Activated CD4-positive, alpha-beta memory T cell treated with anti-CD3 and anti-CD28 coated beads, Interleukin-2, amount 10 ng/mL, durations not matched to agents 7 days and 5 days (primary cell): ENCODE measurements at places on chromosomes 3 and 15. TPM values are rescaled to one million over a fixed set of nuclear protein-coding genes. Genes with fewer than 3 reads are reported as not detected.
A peak's percentile ranks its signal among the peaks of the same experiment; 100 is the strongest.

The MUC13 gene
- not detected for total RNA-seq

The MESP2 gene
- not detected for total RNA-seq

The CACNA2D2 gene
- 0.55 TPM for total RNA-seq

The ACKR2 gene
- 2.0 TPM for total RNA-seq

The EFHB gene
- total RNA-seq, result not detected

The SERINC4 gene
- total RNA-seq, result 0.15 TPM

The NMNAT3 gene
- 0.15 TPM for total RNA-seq

The PTH1R gene
- not detected for total RNA-seq

The CELF6 gene
- total RNA-seq, result 0.18 TPM

The GOLGA8S gene
- total RNA-seq, result 0.38 TPM

The PLCH1 gene
- 0.20 TPM for total RNA-seq

The KLHL18 gene
- total RNA-seq, result 21.2 TPM

The GP9 gene
- total RNA-seq, result not detected

DNA sequence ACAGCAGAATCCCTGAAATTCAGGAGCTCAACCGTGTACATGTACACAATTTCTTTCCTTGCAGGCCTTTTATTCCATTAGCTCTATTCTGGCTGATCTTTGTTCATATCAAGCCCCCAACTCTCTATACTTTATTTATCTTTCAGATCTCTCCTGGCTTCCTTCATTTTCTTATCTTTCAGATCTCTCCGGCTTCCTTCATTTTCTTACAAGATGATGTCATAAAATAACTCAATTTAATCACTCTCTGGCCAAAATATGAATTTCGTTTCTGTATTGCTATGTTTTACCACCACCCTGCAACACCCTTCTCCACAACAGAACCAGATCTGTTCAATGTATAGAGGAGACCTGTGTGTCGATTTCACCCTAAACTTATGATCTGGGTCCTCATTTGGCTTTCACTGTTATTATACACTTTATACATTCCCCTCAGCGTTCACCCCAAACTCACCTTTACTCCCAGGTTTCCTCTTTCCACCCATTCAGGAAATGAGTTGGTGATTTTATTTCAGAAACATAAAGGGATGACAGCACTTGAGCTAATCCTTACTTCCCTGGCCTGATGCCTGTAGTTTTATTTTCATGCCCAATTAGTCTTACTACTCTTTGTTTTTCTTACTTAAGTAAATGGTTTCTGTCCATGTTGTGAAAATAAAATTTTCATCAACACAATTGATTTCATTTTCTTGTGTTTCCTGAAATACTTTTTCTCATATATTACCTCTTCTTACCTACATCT lies 195.5 kb downstream of the BCHE start:
- DNase-seq, result no peak

DNA sequence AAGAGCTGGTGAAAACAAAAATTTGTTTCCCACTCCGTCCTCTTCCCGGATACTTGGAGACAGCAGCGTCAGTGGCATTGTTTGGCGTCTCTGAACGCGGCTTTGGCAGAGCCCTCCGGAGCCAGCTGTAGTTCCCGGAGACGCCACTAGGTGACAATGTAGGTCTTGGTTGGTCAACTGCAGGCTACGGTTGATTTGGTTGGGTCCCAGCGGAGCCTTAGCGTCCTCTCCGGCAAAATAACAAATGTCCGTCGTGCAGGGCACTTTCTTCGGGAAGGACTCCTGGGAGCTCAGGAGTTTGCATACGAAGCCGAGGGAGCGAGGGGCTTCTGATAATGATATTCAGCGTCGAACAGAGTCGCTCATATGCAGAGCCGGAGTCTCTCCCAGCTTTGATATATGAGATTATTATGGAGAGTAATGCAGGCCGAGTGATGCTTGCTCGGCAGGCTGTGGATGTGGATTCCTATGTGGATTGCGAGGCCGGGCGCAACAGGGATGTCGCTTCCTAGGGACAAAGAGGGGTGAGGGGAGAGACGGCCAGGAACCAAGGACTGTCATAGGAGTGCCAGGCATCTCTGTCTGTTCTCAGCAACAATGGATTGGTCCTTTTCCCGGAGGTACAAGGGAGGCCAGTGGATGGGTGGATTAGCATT lies 74.8 kb downstream of the IL20RB start:
- peak; percentile 76 for DNase-seq

DNA sequence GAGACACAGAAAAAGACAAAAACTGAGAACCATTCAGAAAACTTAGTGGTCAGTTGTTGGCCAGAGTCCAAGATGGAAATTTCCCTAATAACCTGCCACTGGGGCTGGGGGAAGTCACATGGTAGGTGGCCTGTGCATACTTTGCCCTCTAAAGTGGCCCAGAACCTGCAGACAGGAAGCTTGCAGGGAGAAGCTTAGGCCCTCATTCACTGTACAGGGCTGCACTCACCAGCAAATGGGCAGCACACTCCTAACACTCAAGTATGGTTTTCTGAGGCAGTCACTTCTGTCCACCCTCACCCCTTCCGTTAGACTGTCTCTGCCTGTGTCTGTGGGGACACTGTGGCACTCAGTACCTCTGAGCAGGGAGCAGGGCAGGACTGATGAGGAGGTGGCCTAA lies 14.5 kb upstream of the RNU6-1 start:
- DNase-seq, result no peak

DNA sequence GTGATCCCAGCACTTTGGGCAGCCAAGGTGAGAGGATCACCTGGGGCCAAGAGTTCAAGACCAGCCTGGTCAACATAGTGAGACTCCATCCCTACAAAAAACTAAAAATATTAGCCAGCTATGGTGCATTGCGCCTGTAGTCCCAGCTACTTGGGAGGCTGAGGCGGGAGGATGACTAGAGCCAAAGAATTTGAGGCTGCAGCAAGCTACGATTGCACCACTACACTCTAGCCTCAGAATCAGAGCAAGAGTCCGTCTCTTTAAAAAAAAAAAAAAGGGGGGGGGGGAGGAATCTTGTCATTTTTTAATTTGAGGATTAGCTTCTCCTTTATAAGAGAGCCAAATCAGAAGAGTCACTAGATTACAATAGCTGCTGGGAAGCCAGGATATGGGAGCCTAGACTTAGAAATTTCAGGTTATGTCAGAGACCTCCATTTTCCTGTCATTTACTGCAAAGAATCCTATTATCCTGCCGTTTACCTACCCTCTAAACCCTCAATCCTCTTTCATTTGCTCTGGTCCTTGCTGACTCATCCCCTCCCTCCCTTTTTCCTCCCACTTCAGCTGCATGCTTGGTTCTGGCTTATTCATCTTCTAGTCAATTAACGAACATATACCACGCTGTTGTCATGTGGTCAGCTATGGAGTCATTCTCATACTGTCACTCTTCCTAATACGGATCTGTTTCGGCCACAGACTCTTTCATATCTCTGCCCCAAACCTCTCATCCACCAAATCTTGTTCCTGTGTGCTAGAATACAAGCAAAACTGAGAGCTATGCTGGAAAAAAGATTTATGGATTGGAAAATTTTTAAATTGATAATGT lies 83.8 kb upstream of the PPIB start:
- DNase-seq, result peak; percentile 63

GRCh38 chr3:196431181-196432136 lies 768 bp downstream of the UBXN7 start:
- peak; percentile 36 for DNase-seq

DNA sequence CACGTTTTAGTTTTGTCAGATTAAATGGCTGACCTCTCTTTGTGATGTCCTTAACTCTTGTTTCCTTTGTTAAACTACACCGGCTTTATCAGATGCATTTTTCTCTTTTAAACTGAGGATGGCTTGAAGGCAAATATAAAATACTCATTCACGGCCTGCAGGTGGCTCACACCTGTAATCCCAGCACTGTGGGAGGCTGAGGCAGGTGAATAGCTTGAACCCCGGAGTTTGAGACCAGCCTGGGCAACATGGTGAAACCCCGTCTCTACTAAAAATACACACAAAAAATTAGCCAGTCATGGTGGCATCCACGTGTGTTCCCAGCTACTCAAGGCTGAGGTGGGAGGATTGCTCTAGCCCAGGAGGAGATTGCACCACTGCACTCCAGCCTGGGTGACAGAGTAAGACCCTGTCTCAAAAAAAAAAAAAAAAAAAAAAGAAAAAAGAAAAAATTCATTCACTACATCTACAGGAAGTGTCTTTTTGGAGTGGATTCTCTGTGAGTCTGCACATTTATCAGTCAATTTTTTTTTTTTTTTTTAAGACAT lies 34.7 kb upstream of the SACM1L start:
- DNase-seq, result no peak

DNA sequence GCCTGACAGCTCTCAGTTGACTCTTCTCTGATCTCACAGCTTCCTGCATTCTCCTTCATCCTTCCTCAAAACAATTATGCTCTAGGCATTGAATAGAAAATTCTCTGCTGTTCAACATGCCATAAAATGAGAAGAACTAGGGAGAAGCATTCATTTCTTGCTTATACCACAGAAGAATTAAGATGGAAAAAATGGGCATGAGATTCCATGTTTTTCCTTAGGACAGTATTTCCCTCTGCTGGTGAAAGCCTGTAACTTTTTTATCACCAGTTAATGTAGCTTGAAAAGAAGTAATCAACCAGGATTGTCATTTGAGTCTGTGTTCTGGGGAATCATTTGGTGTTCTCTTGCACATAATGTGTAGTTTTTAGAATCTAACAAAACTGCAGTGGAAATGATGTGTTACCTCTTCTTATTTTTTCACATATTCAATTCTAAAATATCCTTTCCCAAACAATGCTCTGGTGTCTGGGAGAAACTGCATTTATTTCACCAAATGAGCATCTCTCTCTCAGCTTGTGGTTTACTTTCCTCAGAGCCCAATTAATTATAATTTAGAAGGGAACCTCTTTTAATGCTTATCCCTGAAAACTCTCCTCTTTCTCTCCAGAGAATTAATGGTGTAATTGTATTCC lies 92.8 kb upstream of the DCBLD2 start:
- DNase-seq, result no peak

GRCh38 chr15:51621155-51621765 lies 1.3 kb downstream of the DMXL2 start:
- no peak for DNase-seq

DNA sequence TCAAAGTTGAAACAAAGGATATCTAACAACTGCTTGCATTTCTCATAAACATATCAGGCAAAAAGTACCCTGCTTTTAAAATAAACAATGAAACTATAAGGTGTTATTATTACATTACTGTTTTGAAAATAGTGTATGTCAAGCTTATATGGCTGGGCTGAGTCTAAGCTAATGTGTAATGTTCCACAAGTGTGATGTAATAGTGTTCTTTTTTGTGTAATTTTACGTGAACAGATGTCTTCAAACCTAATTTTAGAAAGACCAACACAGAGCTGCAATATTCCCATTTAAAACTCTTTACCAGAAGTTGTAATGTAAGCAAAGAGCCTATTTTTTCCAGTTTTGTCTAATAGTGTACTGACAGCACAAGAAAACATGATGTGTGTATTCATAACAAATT lies 34.0 kb downstream of the MINDY2 start:
- DNase-seq, result no peak

DNA sequence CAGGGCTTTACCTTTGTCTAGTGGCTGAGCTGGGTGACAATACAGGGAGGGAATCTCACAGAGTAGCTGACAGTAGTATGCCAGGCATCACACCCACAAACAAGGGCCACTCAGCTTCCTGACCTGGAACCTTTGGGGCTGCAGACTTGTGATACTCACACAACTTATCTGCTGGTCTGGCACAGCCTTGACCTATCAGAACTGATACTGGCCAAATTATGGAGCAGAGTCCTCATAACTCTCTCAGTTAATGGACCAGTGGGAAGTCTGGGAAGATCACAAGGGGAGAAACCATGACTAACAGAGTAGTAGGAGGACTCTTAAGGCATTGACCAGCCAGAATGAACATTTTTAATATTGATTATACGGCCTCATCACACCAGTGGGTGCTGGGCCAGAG lies 19.4 kb downstream of the MRPL46 start:
- no peak for DNase-seq

DNA sequence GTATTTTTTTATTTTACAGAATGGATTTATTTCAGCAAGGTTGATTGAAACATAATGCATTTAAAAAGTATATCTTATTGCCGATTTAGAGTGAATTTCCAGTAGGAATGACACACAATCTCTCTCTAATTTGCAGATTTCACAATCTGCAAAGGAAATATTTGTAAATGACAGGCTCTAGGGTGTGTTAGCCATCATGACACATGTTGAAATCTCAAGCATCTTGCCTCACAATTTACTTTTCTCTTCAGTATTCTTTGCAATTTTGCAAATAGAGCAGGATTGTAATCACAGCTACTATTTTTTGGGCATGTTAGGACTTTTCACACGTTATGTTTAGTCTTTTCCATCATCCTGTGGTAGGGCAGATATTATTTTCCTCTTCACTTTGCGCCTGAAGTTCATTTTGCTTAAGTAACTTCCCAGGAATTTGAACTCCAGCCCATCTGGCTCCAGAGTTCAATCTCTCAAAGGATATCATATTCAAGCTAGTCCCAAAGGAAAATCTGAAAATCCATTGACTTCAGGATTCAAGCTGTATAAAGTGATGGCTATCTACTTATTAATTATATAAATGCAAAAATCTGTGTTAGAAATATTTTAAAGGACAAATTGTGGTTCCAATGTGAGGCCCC lies 55.4 kb downstream of the ATP13A4 start:
- no peak for DNase-seq

- DNase-seq, result no peak
These were observed 14.3 kb upstream of the ZBTB47 start for GRCh38 chr3:42639192-42639591.
